LNCaP clone FGC (cell line): ENCODE measurements at places on chromosomes 1 and 21.

DNA sequence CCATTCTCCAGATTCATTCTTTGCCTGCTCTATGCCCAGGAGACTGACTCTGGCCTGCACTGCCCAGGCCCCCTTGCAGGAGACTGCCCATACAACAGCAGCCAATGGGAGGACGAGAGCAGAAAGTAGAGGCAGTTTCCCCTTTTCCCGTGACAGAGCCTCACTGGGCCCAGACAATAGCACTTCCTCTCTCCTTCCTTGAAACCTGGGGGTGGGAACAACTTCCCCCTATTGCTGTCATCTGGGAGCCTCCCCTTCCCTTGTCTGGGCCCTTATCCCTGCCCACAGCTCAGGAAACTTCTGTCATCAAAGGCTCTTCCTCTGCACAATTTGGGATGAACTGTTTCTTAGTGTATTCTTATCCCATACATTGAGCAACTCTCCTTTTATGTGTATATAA is 60.8 kb upstream of the KCNJ15 start:
- no peak for DNase-seq

GRCh38 chr1:4060850-4061249 is 160.8 kb upstream of the C1orf174 start:
- DNase-seq: no peak

DNA sequence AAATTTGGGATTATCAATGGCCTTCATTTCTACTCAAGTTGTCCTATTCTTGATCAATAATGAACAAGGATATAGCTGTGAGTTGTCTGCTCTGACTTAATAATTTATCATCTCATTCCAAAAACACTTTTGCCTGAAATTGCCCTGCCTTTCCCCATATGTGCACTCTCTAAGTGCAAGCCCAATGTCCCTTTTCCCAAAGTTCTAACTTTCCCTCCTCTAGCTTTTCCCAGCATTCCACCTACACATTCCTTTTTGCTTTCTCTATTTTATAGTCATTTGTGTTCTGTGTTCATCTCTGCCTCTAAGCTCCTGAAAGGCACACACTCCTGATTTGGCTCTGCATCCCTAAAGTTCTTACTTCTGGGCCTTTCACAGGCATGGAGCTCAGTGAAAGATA is 34.7 kb downstream of the SUSD4 start:
- DNase-seq: no peak

DNA sequence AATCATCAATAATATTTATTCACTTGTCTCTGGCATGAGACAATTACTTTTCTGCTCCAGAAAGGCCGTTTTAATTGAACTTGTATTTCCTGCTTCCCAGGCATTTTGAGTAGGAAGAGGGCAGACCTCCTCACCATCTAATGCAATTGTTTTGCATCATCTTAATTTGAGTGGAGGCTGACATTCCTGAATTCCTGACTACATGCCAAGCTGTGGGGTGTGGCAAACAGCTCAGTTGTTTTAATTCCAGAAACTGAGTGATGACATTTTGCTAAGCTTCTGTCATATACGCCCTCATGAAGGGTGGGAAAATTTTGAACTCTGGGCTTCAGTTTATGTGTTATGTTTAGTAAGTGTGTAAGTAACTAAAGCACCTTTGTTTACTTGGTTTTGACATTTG is 125.4 kb upstream of the USP25 start:
- DNase-seq: no peak
